ENCODE measurements at places on chromosomes 6 and 20. TPM values are rescaled to one million over a fixed set of nuclear protein-coding genes. Genes with fewer than 3 reads are reported as not detected.

GRCh38 chr6:113447088-113447831, 409.9 kb upstream of the MARCKS start:
- no peak for DNase-seq
- no peak overlapping the region for H3K4me3 ChIP-seq
- H3K27ac ChIP-seq, result no peak overlapping the region
- no peaks in the 10 kb centered on the region for H3K4me1 ChIP-seq
- H3K36me3 ChIP-seq, result no peaks in the 10 kb centered on the region

DNA sequence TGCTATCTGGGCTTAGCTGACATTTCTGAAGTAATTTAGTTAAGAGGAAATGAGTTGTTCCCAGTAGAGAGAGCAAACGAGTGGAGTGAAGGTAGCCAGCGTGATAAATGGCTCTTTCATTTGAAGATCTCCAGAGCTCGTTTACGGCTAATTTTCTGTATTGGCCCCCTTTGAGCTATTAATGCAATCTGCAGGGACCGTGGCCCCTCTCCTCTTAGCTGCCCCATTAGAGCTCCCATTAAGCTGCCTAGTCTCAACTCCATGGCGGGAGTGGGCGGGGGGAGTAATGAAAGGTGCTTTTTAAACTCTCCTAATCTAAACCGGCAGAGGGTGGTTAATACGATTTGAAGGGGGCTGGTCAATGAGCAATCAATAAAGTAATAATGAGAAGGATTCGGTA, 12.5 kb downstream of the TFAP2B start:
- no peak for DNase-seq
- H3K27ac ChIP-seq, result no peak overlapping the region
- H3K27me3 ChIP-seq, result no peaks in the 10 kb centered on the region

DNA sequence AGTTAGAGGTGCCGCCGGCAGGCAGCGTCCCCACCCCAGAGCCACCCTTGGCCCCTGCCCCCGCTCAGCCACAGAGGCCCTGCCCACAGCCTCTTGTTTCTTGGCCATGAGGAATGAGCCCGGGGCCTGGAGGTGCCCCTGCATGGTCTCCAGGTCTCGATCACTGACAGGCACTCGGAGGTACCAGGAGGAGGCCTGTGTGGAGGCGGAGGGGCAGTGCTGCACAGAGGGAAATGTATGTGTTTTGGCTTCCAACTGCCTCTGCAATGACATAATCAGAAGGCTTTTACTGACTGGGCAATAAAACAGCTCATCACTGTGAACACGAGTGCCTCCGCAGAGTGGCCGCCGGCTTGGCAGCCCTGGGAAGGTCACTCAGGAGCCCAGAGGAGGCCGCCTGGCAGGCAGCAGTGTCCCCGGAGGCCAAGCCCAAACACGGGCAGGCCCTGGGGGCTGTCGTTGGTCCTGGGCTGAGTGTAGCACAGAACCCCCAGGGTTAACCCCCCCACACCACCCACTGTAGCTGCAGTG, 61.1 kb upstream of the GATA5 start:
- no peak for DNase-seq
- no peaks in the 10 kb centered on the region for H3K4me1 ChIP-seq
- no peak overlapping the region for H3K27ac ChIP-seq
- no peaks in the 10 kb centered on the region for H3K36me3 ChIP-seq
- peaks cover 3% of the 10 kb centered on the region for H3K27me3 ChIP-seq
- H3K4me3 ChIP-seq, result no peak overlapping the region

DNA sequence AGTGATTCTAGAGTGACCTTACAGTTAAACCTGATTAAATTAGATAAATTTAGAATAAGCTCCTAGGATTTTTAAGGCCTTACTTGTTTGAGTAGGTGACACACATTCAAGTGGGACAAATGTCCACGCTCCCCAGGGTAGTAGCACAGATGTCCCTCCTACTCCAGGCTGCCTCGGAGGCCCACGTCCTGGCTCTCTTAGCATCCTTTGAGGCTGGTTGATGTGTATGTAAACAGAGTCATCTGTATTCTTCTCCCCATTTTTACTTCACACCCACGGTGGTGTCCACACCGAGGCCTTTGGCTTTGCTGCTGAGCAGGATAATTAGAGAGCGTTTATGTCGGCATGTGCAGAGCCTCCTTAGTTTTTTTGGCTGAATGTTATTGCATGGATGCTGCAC, 15.8 kb downstream of the ENTPD6 start:
- H3K27ac ChIP-seq, result no peak overlapping the region
- no peaks in the 10 kb centered on the region for H3K27me3 ChIP-seq
- peaks cover 8% of the 10 kb centered on the region for H3K36me3 ChIP-seq
- no peak overlapping the region for H3K4me3 ChIP-seq

- H3K27ac ChIP-seq, result no peak overlapping the region
- H3K4me1 ChIP-seq, result no peaks in the 10 kb centered on the region
- H3K4me3 ChIP-seq, result no peak overlapping the region
Observed at GRCh38 chr20:5149892-5150225, 23.1 kb downstream of the CDS2 start.

GRCh38 chr6:69693762-69694161, 103.0 kb downstream of the LMBRD1 start:
- no peaks in the 10 kb centered on the region for H3K4me1 ChIP-seq
- no peak overlapping the region for H3K4me3 ChIP-seq
- H3K27ac ChIP-seq, result no peak overlapping the region
- no peak for DNase-seq
- no peaks in the 10 kb centered on the region for H3K36me3 ChIP-seq
- H3K27me3 ChIP-seq, result no peaks in the 10 kb centered on the region

- H3K27ac ChIP-seq, result peak overlapping the region; percentile 31
- no peak for DNase-seq
- no peaks in the 10 kb centered on the region for H3K4me1 ChIP-seq
- H3K4me3 ChIP-seq, result no peak overlapping the region
- no peaks in the 10 kb centered on the region for H3K27me3 ChIP-seq
- no peaks in the 10 kb centered on the region for H3K36me3 ChIP-seq
Observed at GRCh38 chr6:11432713-11433450, 104.7 kb upstream of the TMEM170B start.

GRCh38 chr6:117829594-117830319, 77.3 kb upstream of the SLC35F1 start:
- peak overlapping the region; percentile 24 for H3K4me3 ChIP-seq
- no peak for DNase-seq
- no peaks in the 10 kb centered on the region for H3K36me3 ChIP-seq
- H3K27ac ChIP-seq, result no peak overlapping the region
- no peaks in the 10 kb centered on the region for H3K27me3 ChIP-seq
- no peaks in the 10 kb centered on the region for H3K4me1 ChIP-seq

- DNase-seq, result no peak
- H3K4me1 ChIP-seq, result no peaks in the 10 kb centered on the region
- H3K27me3 ChIP-seq, result no peaks in the 10 kb centered on the region
- H3K27ac ChIP-seq, result no peak overlapping the region
- H3K4me3 ChIP-seq, result no peak overlapping the region
- no peaks in the 10 kb centered on the region for H3K36me3 ChIP-seq
Observed at GRCh38 chr6:38775870-38776269, 60.8 kb downstream of the DNAH8 start.

Gene VGLL2
- not detected for total RNA-seq

Gene HRH3
- 0.18 TPM for total RNA-seq

Gene WRNIP1
- 90.0 TPM for total RNA-seq

Gene TSHZ2
- total RNA-seq, result 35.1 TPM

Gene SLC17A2
- total RNA-seq, result not detected

Gene TP53INP2
- total RNA-seq, result 39.4 TPM
